ENCODE measurements at places on chromosomes 4 and X.

- peak; percentile 28 for DNase-seq
These were observed 18.5 kb downstream of the TMEM164 start for GRCh38 chrX:110021258-110022022.

DNA sequence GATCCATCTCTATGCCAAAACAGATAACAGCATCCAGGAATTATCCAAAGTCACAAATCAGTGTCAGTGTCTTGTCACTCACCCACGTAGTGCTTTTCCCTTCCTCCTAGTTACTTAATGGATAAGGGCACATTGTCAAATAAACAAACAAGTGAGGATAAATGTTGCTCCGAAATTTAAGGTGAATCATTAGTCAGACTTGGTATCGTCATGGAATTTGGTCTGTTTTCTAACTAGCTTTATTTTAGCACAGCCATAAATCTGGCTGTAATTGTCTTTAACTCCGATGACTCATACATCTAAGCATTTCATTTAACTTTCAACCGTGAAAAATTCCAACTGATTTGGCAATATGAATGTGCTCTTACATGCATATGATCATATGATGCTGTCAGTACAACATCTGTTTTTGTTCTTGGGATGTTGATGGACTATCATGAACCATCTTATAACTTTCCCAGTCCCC lies 83.3 kb downstream of the SNCA start:
- no peak for DNase-seq

- no peak for DNase-seq
These were observed 101.2 kb downstream of the ZNF674 start for GRCh38 chrX:46444011-46444410.

GRCh38 chr4:108336076-108336475 lies 167.3 kb upstream of the LEF1 start:
- DNase-seq = no peak

- no peak for DNase-seq
These were observed 345.7 kb upstream of the HS3ST1 start for GRCh38 chr4:11774346-11774745.

DNA sequence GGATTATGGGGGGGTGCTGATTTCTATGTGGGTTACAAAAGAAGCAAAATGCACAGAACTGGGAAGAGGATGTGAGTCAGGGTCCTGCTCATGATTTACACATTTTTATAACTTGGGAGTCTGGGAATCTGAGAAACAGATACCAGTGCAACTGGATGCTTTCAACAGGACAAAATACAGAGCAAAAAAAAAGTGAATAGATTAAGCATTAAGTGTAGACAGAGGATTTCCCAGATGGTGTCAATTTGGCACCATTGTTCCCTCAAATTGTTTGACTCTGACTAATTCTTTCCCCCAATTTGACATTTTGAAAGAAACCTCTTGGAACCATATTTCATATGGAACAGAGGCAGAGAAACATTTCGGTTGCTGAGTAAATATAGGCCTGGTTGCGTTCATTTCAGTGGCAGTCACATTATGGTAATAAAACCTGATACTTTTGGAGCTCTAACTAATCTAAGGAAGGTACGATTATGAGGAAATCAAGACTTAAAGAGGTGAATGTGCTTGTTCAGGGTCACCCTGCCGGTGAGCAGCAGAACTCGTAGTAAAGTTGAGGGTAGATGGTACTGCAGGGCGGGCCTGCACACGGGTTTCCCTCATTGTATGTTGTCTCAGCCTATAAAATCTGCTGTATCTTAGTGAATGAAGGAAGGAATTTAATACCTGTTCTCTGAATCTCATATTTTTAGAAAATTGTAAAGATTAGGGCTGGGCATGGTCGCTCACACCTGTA lies 18.7 kb upstream of the CDKL5 start:
- no peak for DNase-seq

GRCh38 chr4:1305261-1305711 lies 15.6 kb downstream of the MAEA start:
- DNase-seq = no peak

DNA sequence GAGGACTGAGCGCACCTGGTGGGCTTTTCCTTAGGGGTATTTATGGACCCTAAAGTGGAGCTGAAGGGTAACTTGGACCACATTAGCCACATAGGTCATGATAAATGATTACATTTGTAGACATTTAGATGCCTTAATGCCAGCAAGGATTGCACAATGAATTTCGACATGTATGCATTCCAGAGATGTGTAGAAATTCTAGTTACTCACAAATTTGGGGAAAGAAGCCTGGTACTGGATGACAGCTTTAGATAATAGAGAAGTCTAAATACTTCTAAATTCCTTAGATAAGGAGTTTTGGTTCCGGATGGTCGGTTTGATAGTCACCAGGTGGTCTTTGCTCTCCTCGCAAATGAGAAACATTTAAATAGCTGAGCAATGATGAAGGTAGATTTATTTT lies 609.5 kb upstream of the PRKX start:
- DNase-seq = no peak

DNA sequence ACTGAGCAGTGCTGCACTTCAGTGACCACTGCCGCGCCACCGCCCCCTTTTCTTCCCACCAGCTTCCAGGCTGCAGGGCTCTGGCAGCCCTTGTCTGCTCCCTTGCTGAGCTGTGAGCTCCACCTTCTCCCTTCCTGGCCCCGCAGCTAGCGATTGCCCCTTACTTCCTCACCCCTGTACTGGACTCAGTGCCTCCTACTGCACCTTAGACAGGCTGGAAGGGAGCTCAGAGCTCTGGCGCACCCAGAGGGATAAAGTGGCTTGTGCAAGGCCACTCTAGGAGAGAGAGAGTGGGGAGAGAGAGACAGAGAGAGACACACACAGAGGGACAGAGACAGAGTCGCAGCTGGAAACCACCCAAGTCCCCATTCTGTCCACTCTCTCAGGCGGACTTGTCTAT lies 6.0 kb downstream of the RASL11B start:
- no peak for DNase-seq

GRCh38 chrX:154458954-154459778 lies 1.1 kb downstream of the PLXNA3 start:
- no peak for DNase-seq

DNA sequence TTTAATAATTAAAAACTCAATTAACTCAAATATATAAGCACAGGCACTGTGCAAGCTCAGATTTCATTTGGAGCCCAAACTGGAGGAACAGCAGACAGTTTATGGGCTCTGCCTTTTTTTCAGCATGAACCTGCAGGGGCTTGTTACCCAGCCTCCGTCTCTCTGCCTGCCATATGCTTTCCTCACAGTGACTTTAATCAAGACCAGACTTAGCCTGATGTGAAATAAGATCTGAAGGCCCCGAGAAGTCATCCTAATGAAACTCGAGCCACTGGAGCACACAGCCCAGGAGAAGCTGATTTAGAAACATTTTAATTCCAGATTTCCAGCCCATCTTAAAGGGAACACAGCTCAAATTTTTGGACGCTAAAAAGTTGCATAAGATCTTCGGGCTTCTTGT lies 55.6 kb downstream of the SPATA18 start:
- peak; percentile 1 for DNase-seq

- no peak for DNase-seq
These were observed 97.9 kb upstream of the PDHA1 start for GRCh38 chrX:19245711-19246269.

- DNase-seq = no peak
These were observed 153.7 kb upstream of the BMP3 start for GRCh38 chr4:80876810-80877209.

DNA sequence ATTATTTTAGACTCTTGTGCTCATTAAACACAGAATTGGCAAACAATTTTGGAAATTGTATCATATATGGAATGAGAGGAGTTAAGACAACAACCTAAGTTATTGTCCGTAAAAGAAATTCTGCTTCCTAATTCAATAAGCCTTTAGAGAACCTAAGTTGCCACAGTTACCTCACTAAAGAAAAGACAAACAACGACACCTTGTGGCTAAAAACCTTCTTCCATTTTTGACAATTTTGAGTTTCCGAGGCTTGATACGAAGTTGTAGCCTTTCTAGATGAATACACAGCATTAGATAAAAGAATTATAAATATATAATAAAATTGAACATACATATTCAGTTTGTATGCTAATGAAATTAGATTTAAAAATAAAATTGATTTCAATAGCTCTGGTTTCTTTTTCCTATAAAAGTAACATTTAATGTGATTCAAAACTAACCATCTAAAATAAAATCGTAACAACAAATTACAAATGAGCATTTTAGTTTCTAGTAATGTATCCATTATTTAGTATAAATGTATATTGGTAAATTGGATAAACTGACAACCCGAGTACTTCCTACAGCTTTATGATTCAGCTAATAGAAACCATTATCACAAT lies 275.1 kb downstream of the GPM6A start:
- DNase-seq = no peak

GRCh38 chr4:48252313-48252712 lies 17.3 kb downstream of the TEC start:
- no peak for DNase-seq

GRCh38 chr4:52713456-52713937 lies 37.7 kb downstream of the ERVMER34-1 start:
- no peak for DNase-seq

DNA sequence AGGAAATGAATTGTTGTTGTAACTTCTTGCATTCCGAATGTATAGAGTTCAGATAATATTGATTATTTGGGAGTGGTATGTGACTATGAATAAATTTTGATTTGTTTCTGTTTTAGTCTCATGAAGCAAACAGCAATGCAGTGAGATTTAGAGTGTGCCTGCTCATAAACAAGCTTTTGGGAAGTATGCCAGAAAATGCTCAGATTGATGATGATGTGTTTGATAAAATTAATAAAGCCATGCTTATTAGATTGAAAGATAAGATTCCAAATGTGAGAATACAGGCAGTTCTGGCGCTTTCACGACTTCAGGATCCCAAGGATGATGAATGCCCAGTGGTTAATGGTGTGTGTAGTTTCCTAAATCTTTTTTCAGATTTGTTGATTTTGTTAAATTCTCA lies 2.0 kb downstream of the NCAPG start:
- no peak for DNase-seq

DNA sequence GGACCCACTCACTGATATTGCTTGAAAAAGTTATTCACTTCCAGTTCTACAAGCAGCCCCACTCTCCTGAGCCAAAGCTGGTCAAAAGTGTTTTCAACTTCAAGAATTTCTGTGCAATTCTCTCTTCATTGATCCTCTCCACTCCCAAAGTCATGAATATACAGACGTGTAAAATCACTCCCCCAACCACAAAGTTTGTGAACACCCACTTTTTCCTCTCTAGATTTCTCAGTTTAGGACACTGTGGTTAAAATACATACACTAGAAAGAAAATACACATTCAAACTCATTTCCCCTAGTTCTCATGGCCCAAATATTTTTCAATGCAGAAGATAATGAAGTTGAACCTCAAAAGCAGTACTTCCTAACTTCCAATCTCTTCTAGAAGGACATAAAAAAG lies 116.3 kb downstream of the MSN start:
- DNase-seq = no peak

- DNase-seq = no peak
These were observed 48.8 kb upstream of the AFAP1 start for GRCh38 chr4:7988437-7988836.

DNA sequence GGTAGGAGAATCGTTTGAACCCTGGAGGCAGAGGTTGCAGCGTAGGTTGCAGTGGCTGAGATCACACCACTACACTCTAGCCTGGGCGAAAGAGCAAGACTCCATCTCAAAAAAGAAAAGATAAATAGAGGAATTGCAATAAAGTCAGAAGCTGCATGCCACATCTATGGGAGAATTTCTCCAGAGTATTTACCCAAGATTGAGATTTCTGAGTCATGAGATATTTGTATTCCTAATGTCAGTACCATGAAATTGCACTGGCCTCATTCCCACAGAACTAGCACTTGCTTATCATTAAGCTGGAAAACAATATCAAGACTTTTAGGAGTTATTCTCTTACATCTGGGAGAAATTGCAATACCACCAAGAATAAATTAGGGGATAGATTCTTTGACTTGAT lies 37.4 kb downstream of the ASIC5 start:
- no peak for DNase-seq

GRCh38 chr4:69995526-69996016 lies at the start of gene STATH:
STATH (plus strand) TSS chr4:69995966; CDS start chr4:69998438, 2,472 bp downstream.
- DNase-seq = no peak

- DNase-seq = no peak
These were observed 269.4 kb downstream of the IL15 start for GRCh38 chr4:141905751-141906150.

- DNase-seq = no peak
These were observed 134.9 kb upstream of the LEF1 start for GRCh38 chr4:108303488-108304177.

DNA sequence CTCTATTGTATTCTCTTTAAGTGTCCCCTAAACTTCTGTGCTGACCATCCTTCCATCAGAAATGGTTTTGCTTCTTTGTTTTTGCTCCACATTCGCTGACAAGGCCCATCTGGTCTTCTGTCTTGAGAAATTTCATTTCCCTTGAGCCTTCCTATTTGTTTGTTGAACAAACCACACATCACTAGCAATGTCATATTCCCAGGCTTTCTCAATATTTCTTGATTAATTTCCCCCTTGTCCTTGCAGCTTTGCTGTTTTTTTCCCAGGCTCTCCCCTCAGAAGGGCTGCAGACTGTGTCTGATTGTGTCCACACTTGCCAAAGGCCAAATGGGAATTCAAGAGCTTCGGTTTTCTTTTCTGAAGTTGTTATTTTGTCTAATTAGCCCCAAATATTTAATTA lies 158.9 kb downstream of the MID1IP1 start:
- no peak for DNase-seq

GRCh38 chrX:107878106-107878505 lies 52.4 kb downstream of the MID2 start:
- no peak for DNase-seq

DNA sequence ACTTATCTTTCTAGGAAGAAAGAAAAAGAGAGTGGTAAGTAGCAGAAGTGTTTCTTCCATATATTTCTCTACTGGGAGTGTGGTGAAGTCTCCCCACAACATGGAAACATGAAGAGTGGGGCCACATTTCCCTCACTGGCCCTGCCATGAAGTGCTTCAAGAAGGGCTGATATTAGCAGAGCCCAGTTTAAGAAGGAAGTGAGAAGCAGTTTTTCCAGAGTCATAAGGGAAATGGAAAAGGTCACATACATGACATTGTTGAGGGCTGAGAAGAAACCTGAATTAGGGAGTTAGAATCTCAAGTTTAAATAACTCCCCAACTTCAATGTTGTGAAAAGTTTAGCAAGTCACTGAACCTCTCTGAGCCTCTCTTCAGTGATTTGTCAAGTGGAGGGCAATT lies 171.9 kb upstream of the RBPJ start:
- no peak for DNase-seq

All from NCI-H524 treated with DMSO at 0.1 percent for 48 hours (cell line).